ENCODE measurements at places on chromosomes 6 and 20. TPM values are rescaled to one million over a fixed set of nuclear protein-coding genes. Genes with fewer than 3 reads are reported as not detected.

The APOM gene
- 1.4 TPM for total RNA-seq

GRCh38 chr20:34581341-34582184 is 23.0 kb downstream of the MAP1LC3A start:
- H3K36me3 ChIP-seq = peaks cover 4% of the 10 kb centered on the region
- peaks cover 17% of the 10 kb centered on the region for H3K4me1 ChIP-seq
- peak overlapping the region; percentile 23 for H3K27ac ChIP-seq
- no peaks in the 10 kb centered on the region for H3K27me3 ChIP-seq
- H3K4me3 ChIP-seq = no peak overlapping the region

- H3K4me1 ChIP-seq = peaks cover 4% of the 10 kb centered on the region
- H3K36me3 ChIP-seq = peaks cover 2% of the 10 kb centered on the region
- DNase-seq = peak; percentile 49
- H3K27me3 ChIP-seq = no peaks in the 10 kb centered on the region
- peak overlapping the region; percentile 80 for H3K4me3 ChIP-seq
Measured at GRCh38 chr6:32967151-32968091, 973 bp upstream of the BRD2 start.

GRCh38 chr6:13560651-13561044 is 13.8 kb upstream of the SIRT5 start:
- DNase-seq = no peak
- peaks cover 10% of the 10 kb centered on the region for H3K27me3 ChIP-seq
- no peaks in the 10 kb centered on the region for H3K36me3 ChIP-seq
- H3K27ac ChIP-seq = no peak overlapping the region
- H3K4me1 ChIP-seq = 0 out of 2 replicates have a peak, but pooled peaks cover 1% of the 10 kb centered on the region

DNA sequence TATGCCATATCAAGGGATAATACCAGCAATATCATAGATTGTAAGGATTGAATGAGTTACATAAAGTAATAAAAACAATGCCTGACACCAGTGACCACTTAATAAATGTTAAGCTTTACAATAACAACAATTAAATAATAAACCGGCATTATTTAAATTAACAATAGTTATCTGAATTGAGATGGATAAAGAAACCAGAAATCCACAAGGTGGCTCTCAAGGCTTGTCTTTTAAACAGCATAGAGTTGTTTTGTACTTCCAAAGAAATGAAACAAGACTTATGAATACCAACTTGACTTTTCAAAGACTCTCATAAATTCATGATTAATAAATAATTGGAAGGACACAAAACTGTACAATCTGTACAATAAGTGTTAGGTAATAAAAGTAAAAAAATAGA is 203.1 kb downstream of the ASCC3 start:
- H3K27me3 ChIP-seq = no peaks in the 10 kb centered on the region
- peak; percentile 28 for DNase-seq
- no peaks in the 10 kb centered on the region for H3K4me1 ChIP-seq
- H3K4me3 ChIP-seq = no peak overlapping the region
- H3K36me3 ChIP-seq = no peaks in the 10 kb centered on the region

DNA sequence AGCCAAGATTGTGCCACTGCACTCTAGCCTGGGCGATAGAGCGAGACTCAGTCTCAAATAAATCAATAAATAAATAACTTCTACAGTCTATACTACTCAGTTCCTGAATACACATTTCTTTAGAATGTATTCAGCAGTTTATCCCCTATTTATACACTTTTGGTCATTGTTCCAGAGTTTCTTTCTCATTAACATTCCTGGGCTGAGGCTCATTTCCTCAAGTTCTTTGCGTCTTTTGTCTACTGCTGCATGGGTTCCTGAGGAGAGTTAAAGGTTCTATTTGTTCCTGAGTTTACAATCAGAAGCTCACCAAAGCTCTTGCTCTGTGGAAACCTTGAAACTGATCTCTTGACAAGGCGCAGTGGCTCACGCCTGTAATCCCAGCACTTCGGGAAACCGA is 37.7 kb upstream of the SASH1 start:
- no peak overlapping the region for H3K4me3 ChIP-seq
- H3K4me1 ChIP-seq = peaks cover 16% of the 10 kb centered on the region
- no peaks in the 10 kb centered on the region for H3K36me3 ChIP-seq
- H3K27me3 ChIP-seq = no peaks in the 10 kb centered on the region
- H3K27ac ChIP-seq = peak overlapping the region; percentile 60
- peak; percentile 88 for DNase-seq

The CDH4 gene
- total RNA-seq = 1.6 TPM

The HAO1 gene
- total RNA-seq = not detected

The SLC44A4 gene
- total RNA-seq = 0.36 TPM

DNA sequence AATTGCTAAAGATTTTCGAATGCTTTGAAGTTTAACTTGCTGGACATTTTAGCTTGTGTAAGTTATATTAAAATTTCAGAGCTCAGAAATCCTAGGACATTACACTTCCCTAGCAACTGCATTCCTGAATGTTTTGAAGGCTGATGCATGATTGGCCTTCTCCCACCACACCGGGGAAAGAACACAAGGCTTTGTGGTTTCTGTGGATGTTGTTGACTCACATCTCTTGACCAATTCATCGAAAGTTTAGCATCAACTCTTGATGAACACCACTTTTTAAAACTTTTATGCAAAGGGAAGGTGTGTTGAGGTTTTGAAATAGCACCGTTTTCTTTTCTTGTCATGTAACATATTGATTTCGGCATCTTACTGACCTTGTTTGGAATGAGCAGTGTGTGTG is 81.1 kb downstream of the RIMS1 start:
- no peaks in the 10 kb centered on the region for H3K36me3 ChIP-seq
- no peak overlapping the region for H3K4me3 ChIP-seq
- H3K4me1 ChIP-seq = no peaks in the 10 kb centered on the region
- peak; percentile 13 for DNase-seq
- H3K27me3 ChIP-seq = no peaks in the 10 kb centered on the region
- H3K27ac ChIP-seq = no peak overlapping the region

GRCh38 chr6:121826156-121826810 is 390.8 kb downstream of the GJA1 start:
- no peaks in the 10 kb centered on the region for H3K36me3 ChIP-seq
- no peaks in the 10 kb centered on the region for H3K27me3 ChIP-seq
- H3K4me1 ChIP-seq = peaks cover 11% of the 10 kb centered on the region
- peak; percentile 95 for DNase-seq
- H3K27ac ChIP-seq = no peak overlapping the region
- no peak overlapping the region for H3K4me3 ChIP-seq

The PLCB1 gene
- 16.1 TPM for total RNA-seq

DNA sequence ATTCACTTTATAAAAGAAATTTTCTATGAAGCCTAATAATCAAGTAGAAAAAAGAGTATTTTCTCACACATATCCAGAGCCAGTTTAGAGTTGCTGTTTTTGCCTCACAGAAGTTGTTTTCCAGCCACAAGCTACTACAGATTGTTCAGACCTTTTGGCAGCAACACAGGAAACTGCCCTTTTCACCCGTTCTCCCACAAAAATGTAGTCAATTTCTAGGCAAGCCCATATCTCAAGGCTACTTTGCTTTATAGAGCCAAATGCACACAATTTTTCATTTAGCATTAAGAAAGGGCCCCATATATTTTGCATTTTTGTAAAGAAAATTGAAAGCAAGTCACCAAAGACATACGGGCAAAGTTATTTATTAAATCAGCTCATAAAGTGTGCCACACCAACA is 49.5 kb downstream of the EPB41L2 start:
- H3K4me3 ChIP-seq = no peak overlapping the region
- H3K36me3 ChIP-seq = no peaks in the 10 kb centered on the region
- peaks cover 5% of the 10 kb centered on the region for H3K4me1 ChIP-seq

- no peak overlapping the region for H3K27ac ChIP-seq
- H3K4me1 ChIP-seq = no peaks in the 10 kb centered on the region
- no peaks in the 10 kb centered on the region for H3K27me3 ChIP-seq
- no peak overlapping the region for H3K4me3 ChIP-seq
- no peaks in the 10 kb centered on the region for H3K36me3 ChIP-seq
- no peak for DNase-seq
Measured at GRCh38 chr6:157505912-157506491, 125.0 kb downstream of the ZDHHC14 start.

The GPR6 gene
- total RNA-seq = not detected

The C20orf144 gene
- under 0.01 TPM for total RNA-seq
